Hippocampal formation (tissue), 2 donors: ENCODE measurements at places on chromosomes 3 and 15.

DNA sequence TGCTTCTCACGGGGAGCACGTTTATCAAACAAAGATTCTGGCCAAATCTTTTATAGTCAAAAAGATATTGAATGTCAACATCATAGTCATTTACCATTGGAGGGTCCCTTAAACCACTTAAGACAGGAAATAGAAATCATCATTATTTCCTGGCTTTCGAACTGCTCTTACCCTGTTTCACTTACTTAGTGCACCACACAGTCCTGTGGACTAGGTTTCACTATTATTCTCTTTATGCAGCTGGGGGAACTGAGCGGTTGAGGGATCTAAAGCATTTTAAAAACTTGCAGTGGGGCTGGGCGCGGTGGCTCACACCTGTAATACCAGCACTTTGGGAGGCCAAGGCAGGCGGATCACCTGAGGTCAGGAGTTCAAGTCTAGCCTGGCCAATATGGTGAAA lies 13.7 kb upstream of the TPRG1 start:
- DNase-seq: no peak

GRCh38 chr15:64701482-64702184 lies 73.8 kb downstream of the RBPMS2 start:
- DNase-seq: no peak

GRCh38 chr15:95400428-95400827 lies 930.1 kb upstream of the NR2F2 start:
- no peak for DNase-seq

GRCh38 chr3:196197524-196197923 lies 13.7 kb downstream of the ZDHHC19 start:
- DNase-seq: no peak

DNA sequence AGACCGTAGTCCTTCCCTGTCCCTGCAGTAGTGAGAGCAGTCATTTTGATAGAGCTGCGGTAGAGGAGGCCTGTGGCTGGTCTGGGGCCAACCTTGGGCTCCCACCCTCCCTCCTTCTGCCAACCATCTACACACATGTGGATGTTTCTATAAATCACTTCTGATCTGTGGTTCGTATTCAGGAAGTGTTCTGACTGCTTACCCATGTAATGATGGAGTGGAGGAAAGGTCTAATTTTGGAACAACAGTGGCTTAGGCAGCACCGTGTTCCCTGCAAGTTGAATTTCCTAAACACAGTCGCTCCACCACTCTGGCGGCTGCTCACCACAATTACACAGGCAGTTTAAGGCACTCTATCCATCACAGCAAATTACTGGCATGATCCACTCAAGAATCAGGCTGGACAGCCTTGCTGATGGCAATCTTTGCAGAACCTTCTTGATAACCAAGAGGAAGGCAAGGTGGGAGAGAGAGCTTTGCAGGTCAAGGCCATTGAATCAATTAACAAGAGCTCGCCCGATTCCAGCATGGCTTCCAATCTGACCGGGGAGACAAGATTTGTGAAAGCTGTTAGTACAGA lies 104.7 kb upstream of the VEPH1 start:
- no peak for DNase-seq

DNA sequence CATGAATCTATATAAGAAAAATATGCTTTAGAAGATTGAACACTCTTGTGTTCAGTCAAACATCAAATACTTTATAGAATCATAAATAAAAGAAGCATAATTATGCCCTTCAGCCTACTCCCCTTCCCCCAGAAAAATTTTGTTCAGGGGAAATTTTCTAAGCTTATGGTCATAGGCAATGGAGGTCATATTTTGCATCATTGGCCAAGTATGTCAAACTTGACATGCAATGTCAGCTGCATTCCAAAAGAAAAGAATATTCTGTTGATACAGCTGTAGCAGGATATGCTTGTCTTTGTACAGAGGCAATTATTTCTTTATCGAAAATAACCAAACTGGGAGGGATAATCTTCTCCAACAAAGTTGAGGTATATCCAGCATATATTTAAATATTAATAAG lies 328.2 kb downstream of the ZIC1 start:
- DNase-seq: no peak

DNA sequence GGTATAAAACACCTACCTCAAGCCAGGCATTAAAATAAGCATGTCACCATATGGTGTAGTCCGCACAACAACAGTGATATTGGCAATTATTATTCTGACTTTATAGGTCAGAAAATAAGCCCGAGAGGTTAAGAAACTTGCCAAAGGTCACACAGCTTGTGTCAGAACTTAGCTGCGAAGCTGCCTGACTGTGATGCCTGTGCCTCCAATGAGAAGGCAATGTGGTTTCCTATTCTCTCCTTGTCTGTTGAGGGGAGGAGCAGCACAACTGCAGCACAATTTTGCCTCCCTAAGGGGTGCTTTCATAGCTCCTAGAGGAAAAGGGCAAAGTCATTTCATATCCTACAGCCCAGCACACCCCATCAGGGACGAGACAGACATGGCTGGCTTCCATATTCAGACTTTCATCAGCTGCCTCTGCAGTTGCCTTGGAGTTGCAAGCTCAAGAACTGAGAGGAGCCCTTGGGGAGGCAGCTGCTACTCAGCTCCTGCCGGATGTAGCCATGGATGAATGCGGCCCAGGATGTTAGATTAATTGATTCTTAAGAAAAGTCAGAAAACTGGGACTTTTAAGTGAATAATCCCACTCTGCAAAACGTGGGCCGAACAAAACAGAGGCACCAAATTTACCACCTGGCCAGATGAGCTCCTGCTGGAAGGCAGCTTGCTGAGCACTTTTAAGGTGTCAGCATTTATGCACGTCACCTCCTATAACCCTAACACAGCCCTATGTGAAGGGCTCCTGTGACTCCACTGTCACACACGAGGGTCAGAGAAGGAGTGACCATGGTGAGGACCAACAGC lies 38.5 kb downstream of the MYO5C start:
- no peak for DNase-seq

DNA sequence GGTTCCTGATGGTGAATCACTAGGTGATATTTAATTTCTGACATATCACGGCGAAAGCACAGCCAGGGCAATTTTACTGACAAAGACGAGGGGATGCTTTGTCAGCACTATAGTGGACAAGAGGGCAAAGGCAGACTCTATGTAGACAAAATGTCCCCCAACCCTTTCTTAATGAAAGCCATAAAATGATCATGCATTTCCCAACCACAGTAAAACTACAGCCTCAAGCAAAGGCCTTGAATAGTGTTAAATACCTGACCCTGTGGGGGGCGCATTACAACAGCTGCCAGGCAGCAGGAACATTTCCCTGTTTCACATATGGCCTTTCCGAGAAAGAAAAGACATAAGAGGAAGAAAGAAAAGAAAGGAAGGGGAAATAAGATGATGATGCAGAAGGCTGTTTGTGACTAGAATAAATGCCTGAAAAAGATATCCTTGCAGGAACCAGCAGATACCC lies 49.5 kb downstream of the GLDN start:
- no peak for DNase-seq

DNA sequence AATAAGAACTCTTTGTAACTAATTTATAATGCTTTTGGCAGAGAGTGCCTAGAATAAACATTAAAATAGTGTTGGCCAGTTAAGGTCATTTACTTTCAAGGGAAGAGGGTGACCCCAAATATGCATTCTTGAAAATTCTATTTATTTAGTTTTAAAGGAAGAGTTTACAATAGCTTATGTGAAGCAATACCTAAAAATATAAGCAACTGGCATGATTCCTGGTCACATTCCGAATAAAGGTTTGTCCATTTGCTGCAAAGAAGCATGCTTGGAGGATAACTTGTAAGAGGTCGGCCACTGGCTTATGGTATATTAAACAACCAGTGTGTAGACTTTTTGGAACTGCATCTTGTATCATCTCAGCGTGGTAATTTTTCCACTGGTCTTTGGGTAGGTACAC lies 10.2 kb downstream of the MITF start:
- no peak for DNase-seq

DNA sequence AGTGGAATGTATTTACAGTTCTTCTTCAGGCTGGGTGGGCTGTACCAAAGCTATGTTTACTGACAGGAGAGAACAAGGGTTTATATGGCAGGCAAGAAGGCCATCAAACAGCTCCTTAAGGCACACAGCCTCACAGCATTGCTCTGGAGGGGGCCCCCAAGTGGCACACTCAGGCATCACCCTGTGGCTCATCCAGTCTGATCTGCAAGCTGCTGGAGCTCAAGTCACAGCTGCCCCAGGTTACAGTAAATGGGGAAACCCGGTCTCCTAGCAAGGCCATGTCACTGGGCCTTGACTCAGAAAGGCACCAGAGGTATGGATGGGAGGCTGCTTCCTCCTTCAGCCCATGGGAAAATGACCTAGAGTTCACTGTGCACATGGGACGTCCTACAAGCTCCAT lies 67.5 kb downstream of the TFG start:
- DNase-seq: no peak

DNA sequence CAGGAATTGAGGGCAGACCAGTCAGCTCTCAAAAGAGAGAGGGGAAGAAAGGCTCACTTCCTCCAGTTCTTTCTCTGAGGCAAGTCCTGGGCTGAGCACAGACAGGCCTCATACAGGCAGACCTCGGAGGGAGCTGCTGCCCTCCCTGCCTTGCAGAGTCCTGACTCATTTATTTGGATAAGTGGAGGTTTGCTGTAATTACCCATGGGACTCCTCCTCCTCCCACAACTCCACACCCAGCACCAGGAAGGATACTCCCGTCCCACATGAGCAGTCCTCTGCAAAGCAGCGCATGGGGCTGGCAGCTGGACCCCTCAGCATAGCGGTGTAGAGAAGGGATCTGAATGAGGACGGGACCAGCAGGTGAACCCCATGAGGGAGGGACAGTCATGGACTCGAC lies 13.4 kb upstream of the SCN10A start:
- no peak for DNase-seq

GRCh38 chr3:75951941-75952340 lies 166.6 kb upstream of the ZNF717 start:
- DNase-seq: no peak

DNA sequence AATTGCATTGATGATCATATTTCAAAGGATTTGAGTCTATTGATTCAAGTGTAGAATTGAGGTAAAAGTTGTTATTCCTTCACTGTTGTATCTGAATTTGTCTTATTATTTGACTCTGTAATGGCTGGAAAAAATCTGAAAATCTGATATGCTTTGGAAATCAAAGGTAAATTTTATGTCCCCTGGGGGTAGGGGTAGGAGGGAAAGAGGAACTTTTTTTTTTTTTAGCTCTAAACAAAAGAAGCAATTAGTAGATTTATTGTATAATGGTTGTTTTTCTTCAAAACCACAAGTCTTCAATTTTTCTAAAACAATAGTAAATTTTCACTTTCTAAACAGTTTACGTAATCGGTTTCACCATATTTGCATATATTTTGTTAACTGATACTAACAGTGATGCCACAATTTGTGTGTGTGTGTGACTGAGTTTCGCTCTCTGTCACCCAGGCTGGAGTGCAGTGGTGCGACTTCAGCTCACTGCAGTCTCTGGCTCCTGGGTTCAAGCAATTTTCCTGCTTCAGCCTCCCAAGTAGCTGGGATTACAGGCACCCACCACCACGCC lies 91.7 kb upstream of the GOLGA6L4 start:
- DNase-seq: no peak

DNA sequence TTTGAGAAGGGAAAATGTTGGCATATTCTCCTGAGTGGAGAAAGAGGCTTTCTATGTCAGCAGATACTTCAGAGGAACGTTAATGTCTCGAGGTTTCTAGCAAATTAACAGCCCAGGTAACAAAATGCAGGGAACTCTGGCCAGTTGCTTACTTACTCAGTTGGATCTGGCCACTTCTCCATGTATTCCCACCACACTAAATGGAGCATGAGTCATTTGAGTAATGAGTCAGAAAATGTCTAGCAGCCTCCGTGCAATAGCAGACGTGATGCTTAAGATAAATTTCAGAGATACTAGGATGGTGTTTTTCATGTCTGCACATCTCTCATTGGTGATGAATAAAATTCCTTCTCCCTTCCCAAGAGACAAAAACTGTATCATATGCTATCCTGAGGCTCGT lies 671.5 kb downstream of the FHIT start:
- DNase-seq: no peak

- no peak for DNase-seq
Observed at GRCh38 chr3:5305684-5305989, 118.1 kb downstream of the EDEM1 start.

DNA sequence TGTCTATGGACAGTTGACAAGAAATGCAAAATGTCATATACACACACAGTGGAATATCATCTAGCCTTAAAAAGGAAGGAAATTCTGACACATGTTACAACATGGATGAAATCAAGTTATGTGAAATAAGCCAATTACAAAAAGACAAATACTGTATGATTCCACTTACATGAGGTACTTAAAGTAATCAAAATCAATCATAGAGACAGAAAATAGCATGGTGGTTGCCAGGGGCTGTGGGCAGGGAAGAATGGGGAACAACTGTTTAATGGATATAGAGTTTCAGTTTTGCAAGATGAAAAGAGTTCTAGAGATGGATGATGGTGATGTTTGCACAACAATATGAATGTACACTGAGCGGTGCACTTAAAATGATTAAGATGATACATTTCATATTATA lies 613.8 kb upstream of the ZNF385D start:
- DNase-seq: no peak

DNA sequence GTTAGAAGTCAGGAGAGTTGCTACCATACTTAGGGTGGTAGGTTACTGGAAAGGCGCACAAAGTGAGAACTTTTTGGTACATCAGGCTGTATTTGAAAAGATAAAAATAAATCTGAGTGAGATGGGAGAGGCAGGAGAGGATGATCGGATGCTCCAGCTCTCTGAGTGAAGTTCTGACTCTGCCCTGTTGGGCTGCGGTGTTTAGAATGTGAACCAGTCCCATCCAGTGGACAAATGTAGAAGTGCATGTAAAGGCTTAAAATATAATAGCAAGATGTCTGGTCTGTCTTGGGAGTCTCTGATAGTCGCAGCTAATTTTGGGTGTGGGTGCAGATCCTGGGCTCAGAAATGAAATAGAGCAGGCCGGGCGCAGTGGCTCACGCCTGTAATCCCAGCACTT lies 30.4 kb downstream of the ACKR2 start:
- DNase-seq: peak; percentile 36

- DNase-seq: no peak
Observed at GRCh38 chr3:160935413-160936095, 169.6 kb downstream of the B3GALNT1 start.

GRCh38 chr3:178140531-178141304 lies 395.5 kb upstream of the KCNMB2 start:
- DNase-seq: no peak

- DNase-seq: no peak
Observed at GRCh38 chr3:69214241-69214640, 91.8 kb upstream of the LMOD3 start.

GRCh38 chr15:85019815-85020590 lies 38.3 kb downstream of the PDE8A start:
- DNase-seq: no peak

- no peak for DNase-seq
Observed at GRCh38 chr3:124999317-124999716, 56.5 kb downstream of the HEG1 start.

- no peak for DNase-seq
Observed at GRCh38 chr3:16463119-16463518, 50.4 kb downstream of the RFTN1 start.

DNA sequence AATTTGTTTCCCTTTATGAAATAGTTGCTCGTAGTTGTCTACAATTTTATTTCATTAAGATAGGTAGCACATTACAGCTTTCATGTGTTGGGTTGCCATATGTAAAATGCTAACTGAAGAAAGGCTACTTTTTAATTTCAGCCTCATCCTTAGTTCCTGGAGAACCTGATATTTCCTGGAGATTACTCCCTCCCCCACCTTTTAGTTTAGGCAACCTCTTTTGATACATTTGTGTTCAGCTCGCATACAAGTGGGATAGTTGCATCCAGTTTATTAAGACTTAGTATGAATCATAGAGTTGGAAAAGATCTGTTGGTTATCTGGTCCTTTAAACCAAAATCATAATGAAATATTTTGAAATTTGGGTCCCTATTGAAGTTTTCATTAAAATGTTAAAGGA lies 6.0 kb downstream of the SETD5 start:
- DNase-seq: no peak
